Inflammatory macrophage treated with lipopolysaccharide for 4 hours (primary cell): ENCODE measurements at places on chromosomes 1 and 21.
A peak's percentile ranks its signal among the peaks of the same experiment; 100 is the strongest.

DNA sequence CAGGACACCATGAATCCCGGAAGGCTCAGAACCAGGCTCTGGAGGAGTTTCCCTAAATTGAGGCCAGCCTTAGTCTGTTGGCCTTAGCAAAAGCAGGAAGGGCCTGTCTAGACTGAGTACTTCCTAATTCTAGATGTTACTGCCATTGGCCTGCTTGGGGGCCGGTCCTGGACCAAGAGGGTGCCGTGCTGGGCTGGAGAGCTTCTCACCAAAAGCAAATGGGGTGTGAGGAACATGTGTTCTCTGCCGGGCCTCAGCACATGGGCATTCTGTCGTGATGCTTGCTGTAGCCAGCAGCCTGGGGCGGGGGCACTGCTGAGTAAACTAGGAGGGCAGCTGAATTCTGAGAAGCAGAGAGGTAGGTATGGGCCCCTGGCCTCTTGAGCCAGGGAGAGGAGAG is 35.7 kb upstream of the MAN1C1 start:
- peak; percentile 49 for DNase-seq

- DNase-seq, result peak; percentile 64
These were observed 146.2 kb downstream of the C1orf21 start for GRCh38 chr1:184533049-184533448.

GRCh38 chr1:67832737-67833601 is at the start of gene GNG12:
TSS of gene GNG12 (minus strand) at chr1:67833467. CDS start at chr1:67707686, 125,781 bp downstream.
- peak; percentile 14 for DNase-seq

DNA sequence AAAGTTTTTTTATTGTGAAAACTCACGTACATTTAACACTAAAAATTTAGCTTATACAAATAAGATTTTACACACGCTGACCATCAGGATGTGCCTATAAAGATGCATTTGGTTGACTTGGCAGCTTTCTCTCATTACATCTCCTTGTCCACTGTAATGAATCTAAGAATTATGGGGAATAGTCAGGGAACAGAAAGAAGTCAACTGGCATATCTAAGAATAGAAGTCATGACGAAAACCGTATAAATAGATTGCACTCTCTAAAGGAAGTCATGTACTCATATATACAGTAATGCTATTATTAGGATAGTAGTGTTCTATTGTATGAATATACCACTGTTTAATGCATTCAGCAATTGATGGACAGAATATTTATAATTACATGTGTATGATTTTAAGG is 575.8 kb upstream of the B3GALT2 start:
- DNase-seq, result no peak

GRCh38 chr1:196517193-196517592 is 91.0 kb downstream of the KCNT2 start:
- no peak for DNase-seq

DNA sequence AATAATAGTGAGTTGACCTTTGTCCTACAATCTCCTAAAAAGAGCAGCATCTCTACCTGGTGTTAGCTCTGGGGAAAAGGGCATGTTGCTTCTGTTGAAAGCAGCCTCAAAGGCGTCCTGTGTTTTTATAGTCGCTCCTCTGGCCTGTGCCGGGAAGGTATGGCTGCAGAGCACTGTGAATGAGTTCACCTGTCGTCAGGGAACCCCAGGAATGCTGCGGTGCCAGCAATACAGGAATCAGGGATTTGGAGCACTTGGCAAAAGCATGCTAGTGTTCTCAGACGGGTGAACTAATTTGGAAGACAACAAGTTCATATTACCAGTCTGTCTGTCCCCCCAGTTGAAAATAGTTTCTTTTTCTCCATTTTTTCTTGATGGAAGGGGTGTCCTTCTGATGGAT is 60.3 kb upstream of the PGD start:
- no peak for DNase-seq

- no peak for DNase-seq
These were observed 4.9 kb upstream of the ABCA4 start for GRCh38 chr1:94125551-94126514.

- DNase-seq, result no peak
These were observed 83.4 kb upstream of the PLPPR4 start for GRCh38 chr1:99180915-99181314.
